H9 (cell line): ENCODE measurements at places on chromosomes 11 and 22. TPM values are rescaled to one million over a fixed set of nuclear protein-coding genes. Genes with fewer than 3 reads are reported as not detected.

Gene TSGA10IP
- total RNA-seq, result 2.2 and 3.1 TPM in 2 replicates

Gene KCNJ4
- 0.88 and 0.92 TPM in 2 replicates for total RNA-seq

Gene PKP3
- 41.7 and 43.8 TPM in 2 replicates for total RNA-seq

Gene TYR
- not detected in 2 replicates for total RNA-seq

Gene SPA17
- total RNA-seq, result 6.9 and 7.2 TPM in 2 replicates

Gene C11orf87
- total RNA-seq, result 0.11 TPM in 2 replicates

Gene GGTLC2
- not detected in 2 replicates for total RNA-seq

Gene P2RY6
- not detected in 2 replicates for total RNA-seq

Gene B4GALNT4
- total RNA-seq, result 101 and 105 TPM in 2 replicates

Gene ZFP91
- 32.6 and 32.9 TPM in 2 replicates for total RNA-seq

Gene MUC2
- not detected in 2 replicates for total RNA-seq

Gene SMCO4
- 35.6 and 41.1 TPM in 2 replicates for total RNA-seq

Gene CSNK2A3
- 1.7 TPM in 2 replicates for total RNA-seq

Gene JAML
- 0.35 and 0.48 TPM in 2 replicates for total RNA-seq

Gene MRPL40
- total RNA-seq, result 15.2 and 18.0 TPM in 2 replicates

Gene NXPE4
- total RNA-seq, result not detected in 2 replicates

Gene OR51E2
- not detected in 2 replicates for total RNA-seq

Gene PANX2
- 6.7 and 8.0 TPM in 2 replicates for total RNA-seq

Gene BLID
- total RNA-seq, result not detected in 2 replicates

Gene MRGPRE
- not detected in 2 replicates for total RNA-seq

Gene NUMA1
- 127 and 136 TPM in 2 replicates for total RNA-seq

Gene RPL27A
- 1,150 and 1,152 TPM in 2 replicates for total RNA-seq

Gene BSX
- not detected in 2 replicates for total RNA-seq

Gene CYTH4
- not detected in 2 replicates for total RNA-seq
